ENCODE measurements at places on chromosomes 2 and 18. TPM values are rescaled to one million over a fixed set of nuclear protein-coding genes. Genes with fewer than 3 reads are reported as not detected.

The PLCD4 gene
- total RNA-seq: 2.6 TPM

The MAB21L4 gene
- total RNA-seq: under 0.01 TPM

The PXDN gene
- total RNA-seq: 102 TPM

The IL18R1 gene
- 0.33 TPM for total RNA-seq

The COL4A3 gene
- total RNA-seq: 0.25 TPM

The IL1B gene
- 1.7 TPM for total RNA-seq

The DNAJC5G gene
- not detected for total RNA-seq

The NEU4 gene
- total RNA-seq: not detected

The TMEM198 gene
- total RNA-seq: 0.77 TPM

The CD226 gene
- 0.50 TPM for total RNA-seq

The AGXT gene
- total RNA-seq: under 0.01 TPM

The ERFE gene
- total RNA-seq: 2.1 TPM

The PMAIP1 gene
- 67.4 TPM for total RNA-seq

The SLC14A1 gene
- total RNA-seq: 13.3 TPM

The FLACC1 gene
- 1.4 TPM for total RNA-seq

The RNU2-63P gene
- not detected for total RNA-seq

The GPAT2 gene
- total RNA-seq: 13.7 TPM

The IL1RL2 gene
- 1.4 TPM for total RNA-seq

The FAM237A gene
- not detected for total RNA-seq

The VIL1 gene
- total RNA-seq: 0.12 TPM

All from uterine smooth muscle cell (primary cell).